ENCODE measurements at places on chromosomes 5 and 9. TPM values are rescaled to one million over a fixed set of nuclear protein-coding genes. Genes with fewer than 3 reads are reported as not detected.

DNA sequence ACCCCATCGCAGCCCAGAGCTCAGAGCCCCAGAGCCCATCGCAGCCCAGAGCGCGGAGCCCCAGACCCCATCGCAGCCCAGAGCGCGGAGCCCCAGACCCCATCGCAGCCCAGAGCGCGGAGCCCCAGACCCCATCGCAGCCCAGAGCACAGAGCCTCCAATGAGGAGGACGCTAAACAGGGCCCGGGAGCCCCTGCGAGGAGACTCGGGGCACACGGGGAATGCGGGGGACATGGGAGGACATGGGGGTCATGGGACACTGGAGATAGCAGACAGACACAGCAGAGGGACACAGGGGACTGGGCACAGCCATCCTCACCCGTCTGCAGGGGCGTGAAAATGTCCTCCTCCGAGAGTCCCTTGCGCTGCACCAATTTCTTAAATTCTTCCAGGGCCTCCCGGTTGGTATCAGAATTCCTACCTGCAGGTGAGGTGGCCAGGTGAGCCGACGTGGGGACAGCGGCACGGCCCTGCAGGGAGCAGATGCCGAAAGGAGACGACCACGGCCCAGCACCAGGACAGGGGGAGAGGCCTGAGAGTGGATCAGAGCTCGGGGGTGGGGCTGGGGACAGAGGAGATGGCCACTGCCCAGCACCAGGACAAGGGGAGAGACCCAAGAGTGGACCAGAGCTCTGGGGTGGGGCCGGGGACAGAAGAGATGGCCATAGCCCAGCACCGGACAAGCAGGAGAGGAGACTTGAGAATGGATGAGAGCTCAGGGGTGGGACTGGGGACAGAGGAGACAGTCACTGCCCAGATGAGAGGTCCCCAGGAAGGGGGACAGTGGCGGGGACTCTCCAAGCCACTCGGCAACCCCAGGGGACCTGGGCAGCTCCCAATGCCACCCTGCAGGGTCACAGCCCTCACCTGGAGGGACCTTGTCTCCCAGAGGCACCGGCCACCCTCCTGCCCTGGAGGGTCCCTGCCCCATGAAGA, 2.8 kb downstream of the OBP2B start:
- no peak for DNase-seq
- H3K36me3 ChIP-seq: no peaks in the 10 kb centered on the region
- H3K27ac ChIP-seq: no peak overlapping the region
- no peaks in the 10 kb centered on the region for H3K27me3 ChIP-seq
- no peaks in the 10 kb centered on the region for H3K4me1 ChIP-seq

GRCh38 chr9:114282926-114283325, 40.0 kb upstream of the ORM1 start:
- H3K4me3 ChIP-seq: no peak overlapping the region
- H3K36me3 ChIP-seq: no peaks in the 10 kb centered on the region
- DNase-seq: no peak
- H3K4me1 ChIP-seq: peaks cover 5% of the 10 kb centered on the region
- no peak overlapping the region for H3K27ac ChIP-seq

Gene IL9
- total RNA-seq: not detected

Gene CAPSL
- total RNA-seq: not detected

- H3K4me1 ChIP-seq: no peaks in the 10 kb centered on the region
- no peaks in the 10 kb centered on the region for H3K27me3 ChIP-seq
- DNase-seq: no peak
- H3K27ac ChIP-seq: no peak overlapping the region
These were observed 51.1 kb downstream of the PDE6A start for GRCh38 chr5:149893403-149893931.

Data from Caco-2 (cell line).